GM12891 (cell line): ENCODE measurements at places on chromosomes 1 and 21.

DNA sequence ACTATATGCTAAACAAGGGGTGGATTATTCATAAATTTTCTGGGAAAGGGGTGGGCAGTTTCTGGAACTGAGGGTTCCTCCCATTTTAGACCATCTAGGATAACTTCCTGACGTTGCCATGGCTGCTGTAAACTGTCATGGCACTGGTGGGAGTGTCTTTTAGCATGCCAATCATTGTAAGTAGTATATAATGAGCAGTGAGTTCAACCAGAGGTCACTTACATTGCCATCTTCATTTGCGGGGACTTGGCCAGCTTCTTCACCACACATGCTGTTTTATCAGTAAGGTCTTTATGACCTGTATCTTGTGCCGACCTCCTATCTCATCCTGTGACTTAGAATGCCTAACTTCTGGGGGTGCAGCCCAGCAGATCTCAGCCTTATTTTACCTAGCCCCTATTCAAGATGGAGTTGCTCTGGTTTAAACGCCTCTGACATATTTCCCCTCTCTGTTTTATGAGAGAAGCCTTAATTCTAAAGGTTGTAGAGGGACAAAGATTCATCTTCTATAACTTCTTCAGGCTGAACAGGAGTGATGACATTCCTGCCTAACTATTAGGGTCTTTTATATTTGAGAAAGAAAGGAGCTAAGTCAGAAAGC is 60.4 kb downstream of the DIP2A start:
- no peak for DNase-seq

- no peak for DNase-seq
Observed at GRCh38 chr1:30336550-30337323, 386.6 kb downstream of the MATN1 start.

GRCh38 chr1:32142446-32143301 is 34.8 kb downstream of the KPNA6 start:
- no peak for DNase-seq

DNA sequence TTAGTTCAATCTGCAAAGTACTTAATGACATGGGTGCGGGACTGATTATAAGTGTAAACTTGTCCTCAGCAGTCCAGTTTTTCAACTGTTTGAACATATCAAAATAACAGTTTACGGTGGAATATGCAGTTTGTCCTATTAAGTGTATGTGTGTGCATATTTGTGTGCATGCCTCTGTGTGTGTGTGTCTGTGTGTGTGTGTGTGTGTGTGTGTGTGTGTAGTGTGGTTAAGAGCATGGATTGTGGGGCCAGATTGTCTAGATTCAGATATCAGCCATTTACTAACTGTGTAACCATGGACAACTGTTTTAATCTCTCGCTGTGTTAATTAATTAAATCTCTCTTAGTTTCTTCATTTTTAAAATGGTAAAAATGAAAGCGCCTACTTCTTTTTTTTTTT is 39.0 kb downstream of the NEXN start:
- no peak for DNase-seq

DNA sequence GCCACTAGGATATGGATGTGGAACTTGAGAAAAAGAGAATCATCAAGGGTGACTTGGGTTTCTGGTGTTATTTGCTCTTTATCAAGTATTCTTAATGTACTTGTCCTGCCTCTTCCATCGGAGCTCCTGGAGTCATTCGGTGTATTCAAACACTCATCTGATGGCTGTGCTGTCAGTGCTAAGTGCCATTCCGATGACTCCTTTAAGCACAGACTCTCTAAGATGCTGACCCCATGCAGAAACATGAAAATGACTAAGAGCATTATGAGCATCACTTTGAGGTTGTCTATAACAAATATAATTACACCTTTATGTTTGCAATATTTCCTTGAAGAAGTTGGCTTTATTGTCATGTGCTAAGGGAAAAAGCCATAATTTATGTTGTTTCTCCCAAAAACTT is 11.3 kb upstream of the RPL5 start:
- no peak for DNase-seq

GRCh38 chr1:6012529-6013318 is 20.5 kb upstream of the NPHP4 start:
- no peak for DNase-seq

DNA sequence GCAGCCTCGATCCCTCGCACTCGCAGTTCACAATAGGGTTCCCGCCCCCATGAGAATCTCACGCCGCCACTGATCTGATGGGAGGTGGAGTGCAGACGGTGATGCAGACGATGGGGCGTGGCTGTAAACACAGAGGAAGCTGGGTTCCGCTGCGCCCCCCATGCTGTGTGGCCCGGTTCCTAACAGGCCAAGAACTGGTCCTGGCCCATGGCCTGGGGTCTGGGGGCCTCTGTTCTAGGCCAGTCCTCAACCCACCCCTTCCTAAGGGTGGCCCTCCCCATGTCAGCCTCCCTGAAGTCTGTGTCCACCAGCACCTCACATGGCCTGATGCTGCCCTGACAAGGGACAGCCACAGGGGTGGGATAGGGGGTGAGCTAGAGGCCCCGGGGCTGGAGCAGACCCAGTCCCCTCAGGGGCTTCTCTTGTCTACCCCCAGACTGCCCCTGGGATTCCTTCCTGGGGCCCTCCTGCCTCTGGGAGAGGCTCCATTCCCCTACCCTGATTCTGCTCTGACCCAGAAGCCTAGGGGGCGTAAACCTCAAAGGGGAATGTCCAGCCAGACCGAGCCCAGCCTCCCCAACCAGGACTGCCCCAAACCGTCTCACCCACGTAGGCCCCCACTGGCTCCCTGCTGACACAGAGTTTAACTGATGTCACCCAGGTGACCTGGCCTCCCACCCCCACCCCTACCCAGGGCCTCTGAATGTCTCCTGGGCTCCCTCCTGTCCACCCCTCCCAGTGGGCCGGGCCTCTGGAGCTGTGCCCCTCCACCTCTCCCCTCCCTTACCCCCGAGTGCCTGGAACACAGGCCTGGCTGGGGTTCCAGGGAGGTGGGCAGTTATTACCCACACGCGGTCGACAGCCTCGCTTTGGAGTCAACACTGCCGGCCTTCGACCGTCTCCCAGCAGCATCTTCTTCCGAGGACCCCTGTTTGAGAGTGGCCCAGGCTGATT is 14.8 kb upstream of the ARHGEF16 start:
- DNase-seq: no peak

DNA sequence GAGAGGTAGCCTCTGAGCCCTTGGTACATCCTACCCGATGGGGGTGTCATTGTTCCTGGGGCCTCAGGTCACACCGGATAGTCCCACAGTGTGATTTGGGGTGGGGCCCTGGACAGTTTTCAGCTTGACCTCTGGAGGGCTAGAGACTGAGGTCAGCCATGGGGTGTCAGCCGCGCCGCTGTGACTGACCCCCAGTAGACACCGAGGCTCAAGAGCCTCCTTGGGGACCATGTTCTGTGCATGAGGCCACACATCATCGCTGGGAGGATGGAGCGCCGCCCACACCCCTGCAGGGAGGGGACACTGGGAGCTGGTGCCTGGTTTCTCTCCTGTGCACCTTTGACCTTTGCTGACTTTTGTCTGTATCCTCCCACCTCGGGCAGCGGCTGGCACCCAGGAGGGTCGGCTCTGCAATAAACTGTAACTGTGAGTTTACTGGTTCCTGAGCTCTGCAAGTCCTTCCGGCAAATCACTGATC is 22.6 kb downstream of the ITGB2 start:
- DNase-seq: no peak

DNA sequence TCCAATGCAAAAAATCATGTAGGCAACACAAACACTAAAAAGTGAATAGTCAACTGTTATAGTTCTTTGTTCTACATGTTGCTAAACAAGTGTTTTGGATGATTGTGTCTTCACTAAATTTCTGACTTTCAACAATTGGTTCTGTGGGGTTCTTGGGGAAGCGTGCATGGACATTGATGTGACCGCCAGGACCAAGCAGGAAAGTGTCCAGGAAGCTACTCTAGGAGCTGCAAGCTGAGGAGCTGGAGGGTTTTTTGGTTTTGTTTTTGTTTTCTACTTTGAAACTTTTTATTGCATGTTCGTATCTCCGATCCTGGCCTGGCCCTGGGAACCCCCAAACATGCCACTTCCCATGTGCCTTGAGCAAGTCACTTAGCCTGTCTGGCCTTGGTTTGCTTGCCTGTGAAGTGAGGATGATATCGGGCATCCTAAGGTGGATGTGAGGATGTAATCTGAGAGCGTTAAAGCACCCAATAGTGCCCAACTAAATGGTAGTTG is 8.0 kb downstream of the TMPRSS3 start:
- no peak for DNase-seq

- DNase-seq: no peak
Observed at GRCh38 chr21:14572204-14572780, 26.2 kb upstream of the SAMSN1 start.

GRCh38 chr1:92701147-92701546 is 83.8 kb downstream of the EVI5 start:
- DNase-seq: no peak

DNA sequence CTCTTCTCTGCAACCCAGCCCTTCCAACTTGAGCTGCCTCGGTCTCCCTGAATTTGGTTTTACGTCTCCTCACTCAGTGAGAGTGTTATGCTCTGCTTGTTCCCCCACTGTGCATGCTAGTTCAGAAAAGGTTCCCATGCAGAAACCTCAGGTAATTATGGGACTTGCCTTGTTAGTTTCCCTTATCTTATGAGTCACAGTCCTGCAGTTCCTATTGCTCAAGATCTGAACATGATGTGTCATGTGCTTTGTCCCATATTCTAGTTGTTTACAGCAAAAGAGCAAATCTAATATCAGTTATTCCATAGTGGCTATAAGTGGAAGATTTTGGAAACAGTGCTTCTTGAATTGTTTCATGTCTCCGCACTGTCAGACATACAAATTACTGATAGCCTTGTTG is 74.4 kb downstream of the DUSP10 start:
- DNase-seq: no peak

DNA sequence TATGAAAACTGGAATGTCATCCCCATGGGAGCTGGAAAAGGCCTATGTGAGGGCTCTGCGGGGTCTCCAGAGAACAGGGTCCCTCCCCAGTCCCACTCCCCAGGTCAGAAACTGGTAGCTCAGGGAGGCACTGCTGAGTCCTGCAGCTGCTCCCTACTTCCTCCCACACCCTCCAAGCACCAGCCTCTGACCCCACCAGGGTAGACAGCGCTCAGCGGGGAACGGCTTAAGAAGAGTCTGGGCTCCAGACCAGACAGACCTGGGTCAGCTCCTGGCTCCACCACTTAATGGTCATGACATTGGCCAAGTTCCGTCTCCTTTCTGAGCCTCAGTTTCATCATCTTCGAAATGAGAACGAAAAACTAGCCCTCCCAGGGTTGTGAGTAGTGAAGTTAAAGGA is 7.2 kb downstream of the LRP8 start:
- DNase-seq: no peak

GRCh38 chr21:45464309-45464708 is 59.3 kb downstream of the COL18A1 start:
- DNase-seq: no peak

- no peak for DNase-seq
Observed at GRCh38 chr1:187474336-187474735, 645.6 kb downstream of the PLA2G4A start.
